ENCODE measurements at places on chromosomes 1 and 21. TPM values are rescaled to one million over a fixed set of nuclear protein-coding genes. Genes with fewer than 3 reads are reported as not detected.

The SLC50A1 gene
- total RNA-seq = 66.1 TPM

The OVAAL gene
- not detected for total RNA-seq

The CD5L gene
- not detected for total RNA-seq

The KCNT2 gene
- under 0.01 TPM for total RNA-seq

The ANXA9 gene
- not detected for total RNA-seq

The C1orf21 gene
- 25.3 TPM for total RNA-seq

The KCNN3 gene
- 1.3 TPM for total RNA-seq

The GUCA2B gene
- not detected for total RNA-seq

Measured in dermis lymphatic vessel endothelial cell (primary cell).